Head of caudate nucleus (tissue), 42 donors: ENCODE measurements at places on chromosomes 12 and 14.
A peak's percentile ranks its signal among the peaks of the same experiment; 100 is the strongest.

- DNase-seq: peak; percentile 70
These were observed 5.6 kb downstream of the HIP1R start for GRCh38 chr12:122840580-122841513.

DNA sequence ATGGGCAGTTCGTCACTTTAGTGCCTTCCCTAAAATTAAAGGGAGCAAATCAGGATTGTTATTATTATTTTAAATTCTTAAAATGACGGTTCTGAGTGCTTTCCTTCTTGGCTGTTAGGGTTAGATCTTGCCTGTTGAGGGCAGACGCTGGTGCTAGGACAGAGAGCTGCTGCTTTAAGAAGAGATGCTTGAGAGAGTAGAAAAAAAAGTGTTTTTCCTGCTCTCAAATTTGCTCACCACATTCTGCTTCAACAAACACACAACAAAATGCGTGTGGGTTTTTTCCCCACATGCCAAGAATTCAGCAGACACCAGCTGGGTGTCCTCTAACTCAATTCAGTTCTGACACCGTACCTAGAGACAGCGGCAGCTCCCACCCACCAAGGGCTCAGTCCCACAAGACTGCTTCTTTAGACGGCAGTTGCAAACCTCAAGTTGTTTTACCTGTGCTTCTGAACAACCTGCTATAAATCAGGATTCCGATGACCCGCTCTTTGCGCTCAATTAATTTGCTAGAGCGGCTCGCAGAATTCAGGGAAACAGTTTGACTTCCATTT lies 75.8 kb upstream of the RIN3 start:
- DNase-seq: no peak

- no peak for DNase-seq
These were observed 90.1 kb upstream of the PELI2 start for GRCh38 chr14:56027916-56028712.

- no peak for DNase-seq
These were observed 3.5 kb downstream of the SLC7A7 start for GRCh38 chr14:22811722-22812121.

DNA sequence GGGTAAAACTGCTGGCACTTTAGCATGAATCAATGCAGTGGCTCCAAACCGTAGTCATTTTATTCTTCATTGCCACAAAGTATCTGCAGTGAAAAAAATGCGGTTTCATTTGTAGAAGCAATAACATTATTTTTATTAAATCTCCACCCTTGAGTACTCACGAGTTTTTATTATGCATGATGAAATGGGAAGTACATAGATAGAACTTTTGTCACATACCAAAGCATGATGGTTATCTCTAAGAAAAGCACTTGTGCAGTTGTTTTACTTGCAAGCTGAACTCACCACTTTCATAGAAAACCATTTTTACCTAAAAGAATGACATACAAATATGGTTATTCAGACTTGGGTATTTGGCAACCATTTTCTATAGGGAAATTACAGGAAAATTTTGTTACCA lies 90.3 kb downstream of the PELI2 start:
- no peak for DNase-seq

DNA sequence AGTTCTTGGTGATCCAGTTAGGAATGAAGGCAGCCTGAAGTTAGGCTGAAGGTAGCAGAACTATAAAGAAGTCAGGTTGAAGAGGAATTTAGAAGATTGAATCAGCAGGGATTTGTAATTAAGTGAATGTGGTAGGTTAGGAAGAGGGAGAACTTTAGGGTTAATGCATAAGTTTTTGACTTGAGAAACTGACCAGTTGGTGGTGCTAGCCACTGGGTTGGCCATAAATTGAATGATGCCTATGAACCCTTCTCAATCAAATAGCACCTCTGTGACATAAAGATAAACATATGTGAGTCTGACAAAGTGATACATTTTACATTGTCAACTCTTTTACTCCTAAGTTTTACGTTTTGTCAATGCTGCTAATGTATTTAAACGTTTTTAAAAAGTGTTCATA lies 290.6 kb upstream of the NAV3 start:
- DNase-seq: no peak

GRCh38 chr12:39632670-39633069 lies 13.1 kb upstream of the ABCD2 start:
- no peak for DNase-seq

DNA sequence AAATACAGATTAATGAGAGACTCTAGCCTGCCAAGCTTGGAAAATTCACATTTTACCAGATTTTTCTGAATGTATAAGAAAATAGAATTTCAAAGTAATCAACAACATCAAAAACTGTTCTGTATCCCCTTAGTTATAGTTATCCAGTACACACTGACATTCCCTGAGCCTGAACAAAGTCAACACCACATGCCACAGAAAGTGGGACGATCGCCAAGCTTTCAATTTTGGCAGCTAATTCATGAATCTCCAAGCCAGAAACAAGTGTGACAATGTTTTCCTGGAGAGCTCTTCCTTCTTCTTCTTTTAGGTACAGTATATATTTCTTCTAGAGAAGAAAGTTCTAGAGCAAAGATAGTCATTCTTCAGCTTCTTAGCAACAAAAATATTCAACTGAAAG lies 290.2 kb downstream of the PRKD1 start:
- DNase-seq: peak; percentile 76

GRCh38 chr12:16599081-16599480 lies 6.9 kb downstream of the LMO3 start:
- DNase-seq: no peak

DNA sequence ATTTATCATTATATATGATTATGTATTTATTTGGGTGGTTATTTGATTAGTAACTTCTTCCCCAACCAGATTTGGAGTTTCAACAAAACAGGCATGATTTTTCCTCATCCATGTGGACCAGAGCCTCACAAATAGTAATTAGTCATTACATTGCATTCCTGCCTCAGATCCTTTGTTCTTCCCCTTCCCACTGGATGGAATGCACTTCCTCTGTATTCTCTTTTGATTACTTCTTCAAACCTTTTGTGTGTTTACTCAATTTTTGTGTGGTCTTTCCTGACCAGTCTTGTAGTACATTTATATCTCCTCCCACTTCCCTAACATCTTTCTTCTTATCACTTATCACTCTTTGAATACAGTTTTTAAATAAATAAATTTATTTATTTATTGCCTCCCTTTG lies 15.5 kb downstream of the SYT1 start:
- DNase-seq: no peak

GRCh38 chr12:52975204-52975603 lies 26.3 kb downstream of the KRT18 start:
- no peak for DNase-seq

GRCh38 chr14:38073641-38074040 lies 134.1 kb upstream of the SSTR1 start:
- DNase-seq: no peak

GRCh38 chr14:32473464-32473855 lies 144.4 kb downstream of the AKAP6 start:
- DNase-seq: no peak

DNA sequence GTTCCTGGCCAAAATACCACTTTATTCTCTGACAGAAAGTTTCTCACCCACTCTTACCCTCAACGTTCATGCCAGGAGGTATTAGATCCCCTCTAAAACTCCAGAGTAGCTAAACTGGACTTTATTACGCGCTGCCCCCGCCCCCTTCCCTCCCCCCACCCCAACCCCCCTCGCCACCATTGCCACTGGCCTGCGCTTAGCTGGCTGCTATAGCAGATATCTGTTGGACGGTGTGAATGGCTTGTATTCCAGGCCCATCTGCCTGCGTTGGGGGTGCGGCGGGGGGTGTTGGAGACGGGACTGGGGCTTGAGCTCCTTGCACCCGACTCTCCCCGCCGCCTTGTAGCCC lies 564 bp upstream of the THTPA start:
- no peak for DNase-seq

- no peak for DNase-seq
These were observed 10.5 kb downstream of the PRKAB1 start for GRCh38 chr12:119678459-119678858.

DNA sequence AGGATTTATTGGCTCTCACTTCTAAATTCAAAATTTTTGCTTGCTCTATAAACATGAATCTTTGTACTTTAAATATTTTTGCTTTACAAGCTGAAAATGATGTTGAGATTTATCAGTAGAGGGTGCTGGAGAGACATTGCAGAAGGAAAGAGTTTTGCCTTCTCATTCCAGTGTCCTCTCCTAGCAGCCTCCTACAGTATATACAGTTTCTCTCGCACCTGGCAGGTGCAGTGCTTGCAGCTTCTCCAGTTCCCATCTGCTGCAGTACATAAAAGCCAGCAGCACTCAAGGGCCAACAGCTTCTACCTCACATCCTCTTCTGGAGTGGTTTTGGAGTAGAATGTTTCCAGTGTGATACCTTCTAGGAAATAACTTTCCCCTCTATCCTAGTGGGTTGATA lies 601.8 kb upstream of the ATXN7L3B start:
- no peak for DNase-seq

DNA sequence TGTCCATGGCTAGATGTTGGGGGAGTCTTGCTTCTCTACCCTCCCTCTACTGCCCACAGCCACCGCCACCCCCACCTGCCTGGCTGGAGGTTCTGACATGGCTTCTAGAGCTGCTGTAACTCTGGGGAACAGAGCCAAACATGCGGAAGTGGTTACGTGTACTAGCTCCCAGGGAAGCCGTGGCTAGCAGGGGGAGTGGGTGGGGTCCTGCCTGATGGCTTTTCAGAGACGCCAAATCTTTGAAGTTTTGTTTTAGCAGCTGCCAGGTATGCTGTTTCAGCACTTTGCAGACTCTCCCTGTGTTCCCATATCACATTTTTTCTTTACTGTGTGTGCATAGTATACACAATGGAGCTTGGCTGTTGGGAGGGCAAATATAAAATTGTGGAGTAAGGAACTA lies 150.3 kb downstream of the TGFB3 start:
- DNase-seq: no peak

GRCh38 chr14:35341751-35342488 lies 49.7 kb downstream of the PSMA6 start:
- peak; percentile 98 for DNase-seq

- DNase-seq: peak; percentile 87
These were observed 7.3 kb upstream of the IFI27L2 start for GRCh38 chr14:94136575-94137331.
